Breast epithelium (tissue), 4 donors: ENCODE measurements at places on chromosomes 1 and 21. TPM values are rescaled to one million over a fixed set of nuclear protein-coding genes. Genes with fewer than 3 reads are reported as not detected.

- no peak for DNase-seq
- H3K4me1 ChIP-seq, result no peaks in the 10 kb centered on the region
- H3K36me3 ChIP-seq, result no peaks in the 10 kb centered on the region
- H3K4me3 ChIP-seq, result peak overlapping the region; percentile 82
Measured at GRCh38 chr1:161131523-161132409, 701 bp downstream of the DEDD start.

GRCh38 chr1:226663327-226663704 lies 75.8 kb downstream of the ITPKB start:
- peak overlapping the region; percentile 91 for H3K27ac ChIP-seq
- peaks cover 11% of the 10 kb centered on the region for H3K4me1 ChIP-seq
- H3K27me3 ChIP-seq, result no peaks in the 10 kb centered on the region
- H3K36me3 ChIP-seq, result no peaks in the 10 kb centered on the region

DNA sequence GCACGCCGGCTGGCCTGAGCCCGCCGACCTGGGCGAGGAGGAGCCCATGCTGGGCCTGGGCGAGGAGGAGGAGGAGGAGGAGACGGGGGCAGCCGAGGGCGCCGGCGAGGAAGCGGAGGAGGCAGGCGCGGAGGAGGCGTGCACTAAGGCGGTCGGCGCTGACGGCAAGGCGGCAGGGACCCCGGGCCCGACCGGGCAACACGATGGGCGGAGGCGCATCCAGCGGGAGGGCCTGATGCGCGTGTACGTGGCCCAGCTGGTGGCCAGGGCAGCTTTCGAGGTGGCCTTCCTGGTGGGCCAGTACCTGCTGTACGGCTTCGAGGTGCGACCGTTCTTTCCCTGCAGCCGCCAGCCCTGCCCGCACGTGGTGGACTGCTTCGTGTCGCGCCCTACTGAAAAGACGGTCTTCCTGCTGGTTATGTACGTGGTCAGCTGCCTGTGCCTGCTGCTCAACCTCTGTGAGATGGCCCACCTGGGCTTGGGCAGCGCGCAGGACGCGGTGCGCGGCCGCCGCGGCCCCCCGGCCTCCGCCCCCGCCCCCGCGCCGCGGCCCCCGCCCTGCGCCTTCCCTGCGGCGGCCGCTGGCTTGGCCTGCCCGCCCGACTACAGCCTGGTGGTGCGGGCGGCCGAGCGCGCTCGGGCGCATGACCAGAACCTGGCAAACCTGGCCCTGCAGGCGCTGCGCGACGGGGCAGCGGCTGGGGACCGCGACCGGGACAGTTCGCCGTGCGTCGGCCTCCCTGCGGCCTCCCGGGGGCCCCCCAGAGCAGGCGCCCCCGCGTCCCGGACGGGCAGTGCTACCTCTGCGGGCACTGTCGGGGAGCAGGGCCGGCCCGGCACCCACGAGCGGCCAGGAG lies 7.2 kb upstream of the IBA57 start:
- no peaks in the 10 kb centered on the region for H3K27me3 ChIP-seq
- H3K36me3 ChIP-seq, result no peaks in the 10 kb centered on the region
- no peak overlapping the region for H3K4me3 ChIP-seq
- H3K4me1 ChIP-seq, result peaks cover 4% of the 10 kb centered on the region
- DNase-seq, result no peak
- no peak overlapping the region for H3K27ac ChIP-seq

PTPN7 gene
- 1.4 TPM for total RNA-seq

GRCh38 chr21:45330075-45330781 lies 42.5 kb upstream of the POFUT2 start:
- no peaks in the 10 kb centered on the region for H3K27me3 ChIP-seq
- H3K36me3 ChIP-seq, result no peaks in the 10 kb centered on the region
- peak overlapping the region; percentile 77 for H3K27ac ChIP-seq
- no peak for DNase-seq
- H3K4me3 ChIP-seq, result no peak overlapping the region

TOR1AIP2 gene
- 80.6 TPM for total RNA-seq

C1QA gene
- 355 TPM for total RNA-seq

GRCh38 chr1:50047916-50048694 lies 24.4 kb upstream of the AGBL4 start:
- H3K36me3 ChIP-seq, result no peaks in the 10 kb centered on the region
- no peak for DNase-seq

- H3K27ac ChIP-seq, result peak overlapping the region; percentile 100
- H3K4me1 ChIP-seq, result no peaks in the 10 kb centered on the region
- no peak for DNase-seq
- H3K36me3 ChIP-seq, result peaks cover 7% of the 10 kb centered on the region
Measured at GRCh38 chr1:204406621-204407020, 5.0 kb downstream of the PPP1R15B start.

GRCh38 chr1:22710701-22711049 lies at the start of gene EPHB2:
Gene EPHB2 (plus strand): TSS chr1:22710839. CDS start chr1:22710983, 144 bp downstream.
- peak within 1 kb of the TSS; percentile 51 for H3K4me3 ChIP-seq
- H3K4me1 ChIP-seq, result no peaks in the 10 kb centered on the region
- no peaks in the 10 kb centered on the region for H3K36me3 ChIP-seq
- peaks cover 11% of the 10 kb centered on the region for H3K27me3 ChIP-seq
- DNase-seq, result no peak

RGS1 gene
- total RNA-seq, result 189 TPM

- H3K27ac ChIP-seq, result no peak overlapping the region
- H3K27me3 ChIP-seq, result no peaks in the 10 kb centered on the region
- no peak for DNase-seq
- H3K36me3 ChIP-seq, result no peaks in the 10 kb centered on the region
- H3K4me1 ChIP-seq, result no peaks in the 10 kb centered on the region
- H3K4me3 ChIP-seq, result no peak overlapping the region
Measured at GRCh38 chr1:184950906-184951305, 23.4 kb downstream of the NIBAN1 start.

GRCh38 chr1:51188230-51188629 lies 47.8 kb upstream of the RNF11 start:
- no peak overlapping the region for H3K4me3 ChIP-seq
- H3K4me1 ChIP-seq, result no peaks in the 10 kb centered on the region
- DNase-seq, result no peak
- H3K27ac ChIP-seq, result no peak overlapping the region
- no peaks in the 10 kb centered on the region for H3K36me3 ChIP-seq
- H3K27me3 ChIP-seq, result no peaks in the 10 kb centered on the region

MAN1C1 gene
- 6.9 TPM for total RNA-seq

- H3K27me3 ChIP-seq, result no peaks in the 10 kb centered on the region
- no peaks in the 10 kb centered on the region for H3K4me1 ChIP-seq
- no peak overlapping the region for H3K4me3 ChIP-seq
- H3K27ac ChIP-seq, result peak overlapping the region; percentile 56
Measured at GRCh38 chr1:8438489-8438888, 120.6 kb downstream of the SLC45A1 start.

GRCh38 chr1:164787834-164788231 lies 228.8 kb downstream of the PBX1 start:
- no peaks in the 10 kb centered on the region for H3K4me1 ChIP-seq
- peak overlapping the region; percentile 81 for H3K27ac ChIP-seq
- no peak overlapping the region for H3K4me3 ChIP-seq
- H3K27me3 ChIP-seq, result no peaks in the 10 kb centered on the region
- no peaks in the 10 kb centered on the region for H3K36me3 ChIP-seq
- no peak for DNase-seq

NTRK1 gene
- 4.9 TPM for total RNA-seq

- no peak overlapping the region for H3K4me3 ChIP-seq
- H3K27ac ChIP-seq, result no peak overlapping the region
- H3K36me3 ChIP-seq, result no peaks in the 10 kb centered on the region
- no peak for DNase-seq
- no peaks in the 10 kb centered on the region for H3K4me1 ChIP-seq
Measured at GRCh38 chr1:167821969-167822685, 91.8 kb downstream of the ADCY10 start.

GRCh38 chr1:235943581-235944114 lies 76.9 kb upstream of the LYST start:
- no peaks in the 10 kb centered on the region for H3K27me3 ChIP-seq
- peak overlapping the region; percentile 30 for H3K27ac ChIP-seq
- DNase-seq, result no peak
- no peaks in the 10 kb centered on the region for H3K4me1 ChIP-seq
- H3K4me3 ChIP-seq, result no peak overlapping the region
- no peaks in the 10 kb centered on the region for H3K36me3 ChIP-seq

- no peak overlapping the region for H3K27ac ChIP-seq
- H3K36me3 ChIP-seq, result no peaks in the 10 kb centered on the region
- no peak overlapping the region for H3K4me3 ChIP-seq
- no peaks in the 10 kb centered on the region for H3K4me1 ChIP-seq
Measured at GRCh38 chr1:110412576-110412975, 5.1 kb upstream of the LAMTOR5 start.

- H3K36me3 ChIP-seq, result no peaks in the 10 kb centered on the region
- H3K4me1 ChIP-seq, result no peaks in the 10 kb centered on the region
Measured at GRCh38 chr1:218254296-218254946, 30.7 kb upstream of the RRP15 start.

DNA sequence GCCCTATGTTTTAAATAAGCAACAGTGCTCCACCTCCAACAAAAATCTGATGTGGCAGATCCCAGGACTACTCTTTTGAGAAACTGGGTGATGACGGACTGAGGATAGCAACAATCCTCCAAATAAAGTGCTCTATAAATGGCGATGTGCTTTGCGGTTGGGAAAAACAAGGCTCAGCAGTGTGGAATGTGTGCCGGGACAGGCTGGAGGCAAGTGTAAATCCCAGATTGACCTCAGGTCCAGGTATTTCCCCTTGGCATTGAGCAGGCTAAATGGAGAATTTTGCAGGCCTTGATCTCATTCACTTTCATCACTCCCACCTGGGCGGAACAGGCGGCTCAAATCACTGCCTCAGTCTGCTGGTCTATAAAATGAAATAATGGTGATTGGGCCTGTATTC lies 35.1 kb downstream of the LRRC42 start:
- H3K4me1 ChIP-seq, result no peaks in the 10 kb centered on the region
- no peaks in the 10 kb centered on the region for H3K36me3 ChIP-seq
- no peak overlapping the region for H3K4me3 ChIP-seq
- H3K27me3 ChIP-seq, result no peaks in the 10 kb centered on the region
- no peak for DNase-seq
- no peak overlapping the region for H3K27ac ChIP-seq

- no peaks in the 10 kb centered on the region for H3K4me1 ChIP-seq
- no peak overlapping the region for H3K27ac ChIP-seq
- no peak for DNase-seq
- no peak overlapping the region for H3K4me3 ChIP-seq
- no peaks in the 10 kb centered on the region for H3K36me3 ChIP-seq
Measured at GRCh38 chr1:64683419-64683818, 61.5 kb upstream of the RAVER2 start.

- H3K36me3 ChIP-seq, result no peaks in the 10 kb centered on the region
- H3K4me1 ChIP-seq, result no peaks in the 10 kb centered on the region
- no peak for DNase-seq
Measured at GRCh38 chr1:78492386-78492950, 1.7 kb downstream of the PTGFR start.

DNA sequence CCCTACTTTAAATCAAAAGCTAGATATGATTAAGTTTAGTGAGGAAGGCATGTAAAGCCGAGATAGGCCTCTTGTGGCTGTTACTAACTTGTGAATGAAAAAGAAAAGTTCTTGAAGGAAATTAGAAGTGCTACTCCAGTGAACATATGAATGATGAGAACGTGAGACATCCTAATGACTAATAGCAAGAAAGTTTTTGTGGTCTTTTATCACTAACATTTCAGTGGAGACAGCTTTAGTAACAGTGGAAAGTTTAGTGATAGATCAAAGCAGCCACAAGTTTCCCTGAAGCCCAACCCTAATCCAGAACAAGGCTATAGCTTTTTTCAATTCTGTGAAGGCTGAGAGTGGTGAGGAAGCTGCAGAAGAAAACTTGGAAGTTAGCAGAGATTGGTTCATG lies 73.6 kb upstream of the LRRC8B start:
- no peak overlapping the region for H3K4me3 ChIP-seq
- no peak for DNase-seq
- H3K4me1 ChIP-seq, result no peaks in the 10 kb centered on the region
- H3K27ac ChIP-seq, result no peak overlapping the region

RAB3GAP2 gene
- 43.2 TPM for total RNA-seq

GRCh38 chr1:76162254-76162653 lies 87.7 kb downstream of the ST6GALNAC3 start:
- H3K27ac ChIP-seq, result no peak overlapping the region
- no peak overlapping the region for H3K4me3 ChIP-seq
- no peaks in the 10 kb centered on the region for H3K27me3 ChIP-seq
- no peaks in the 10 kb centered on the region for H3K4me1 ChIP-seq

DNA sequence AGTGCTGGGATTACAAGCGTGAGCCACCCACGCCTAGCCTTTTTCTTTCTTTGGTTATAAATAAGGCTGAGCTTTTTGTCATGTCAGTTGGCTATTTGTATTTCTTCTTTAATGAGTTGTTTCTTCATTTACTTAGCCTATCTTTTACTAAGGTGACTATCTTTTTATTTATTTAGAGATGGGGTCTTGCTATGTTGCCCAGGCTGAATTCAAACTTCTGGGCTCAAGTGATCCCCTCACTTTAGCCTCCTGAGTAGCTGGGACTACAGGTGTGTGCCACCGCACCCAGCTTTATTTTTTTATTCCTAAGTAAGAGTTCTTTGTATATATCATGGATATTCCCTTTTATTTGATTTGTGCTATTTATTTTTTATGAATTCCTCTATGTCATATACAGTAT lies 11.9 kb downstream of the DMBX1 start:
- no peak for DNase-seq
- H3K27me3 ChIP-seq, result no peaks in the 10 kb centered on the region
- H3K27ac ChIP-seq, result no peak overlapping the region
- H3K4me3 ChIP-seq, result no peak overlapping the region
- H3K4me1 ChIP-seq, result no peaks in the 10 kb centered on the region
- no peaks in the 10 kb centered on the region for H3K36me3 ChIP-seq

- DNase-seq, result peak; percentile 64
- peaks cover 11% of the 10 kb centered on the region for H3K27me3 ChIP-seq
- no peaks in the 10 kb centered on the region for H3K36me3 ChIP-seq
- H3K4me3 ChIP-seq, result peak overlapping the region; percentile 61
Measured at GRCh38 chr1:31762726-31763670, 1.1 kb downstream of the ADGRB2 start.

CACNA1S gene
- total RNA-seq, result not detected

ACAP3 gene
- 26.9 TPM for total RNA-seq

DNA sequence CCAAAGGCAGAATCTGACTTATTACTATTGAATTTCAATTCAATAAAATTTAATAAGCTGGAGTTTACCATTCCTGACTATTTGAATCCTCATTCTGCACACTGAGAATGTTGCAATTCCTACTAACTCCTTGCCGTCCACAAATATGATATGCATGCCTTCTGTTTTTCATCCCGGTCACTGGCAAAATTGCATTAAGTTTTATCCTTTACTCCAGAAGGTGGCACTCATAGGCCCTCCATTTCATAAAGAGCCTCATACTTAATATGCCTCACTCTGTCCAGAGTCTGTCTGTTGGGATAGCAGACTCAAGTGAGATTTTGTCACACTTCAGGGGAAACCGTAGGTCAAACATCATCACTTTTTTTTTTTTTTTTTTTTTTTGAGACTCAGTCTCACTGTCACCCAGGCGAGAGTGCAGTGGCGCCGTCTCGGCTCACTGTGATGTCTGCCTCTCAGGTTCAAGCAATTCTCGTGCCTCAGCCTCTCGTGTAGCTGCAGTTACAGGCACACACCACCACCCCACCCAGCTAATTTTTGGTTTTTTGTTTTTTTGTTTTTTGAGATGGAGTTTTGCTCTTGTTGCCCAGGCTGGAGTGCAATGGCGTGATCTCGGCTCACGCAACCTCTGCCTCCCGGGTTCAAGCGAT lies 27.3 kb downstream of the F11R start:
- no peaks in the 10 kb centered on the region for H3K36me3 ChIP-seq
- no peak for DNase-seq
- H3K27me3 ChIP-seq, result no peaks in the 10 kb centered on the region

ZMYND12 gene
- 4.6 TPM for total RNA-seq

- H3K4me1 ChIP-seq, result no peaks in the 10 kb centered on the region
- H3K36me3 ChIP-seq, result no peaks in the 10 kb centered on the region
- no peaks in the 10 kb centered on the region for H3K27me3 ChIP-seq
- H3K4me3 ChIP-seq, result no peak overlapping the region
- no peak overlapping the region for H3K27ac ChIP-seq
Measured at GRCh38 chr21:41227357-41228005, 59.5 kb downstream of the BACE2 start.
